ENCODE measurements at places on chromosomes 6 and 20.

DNA sequence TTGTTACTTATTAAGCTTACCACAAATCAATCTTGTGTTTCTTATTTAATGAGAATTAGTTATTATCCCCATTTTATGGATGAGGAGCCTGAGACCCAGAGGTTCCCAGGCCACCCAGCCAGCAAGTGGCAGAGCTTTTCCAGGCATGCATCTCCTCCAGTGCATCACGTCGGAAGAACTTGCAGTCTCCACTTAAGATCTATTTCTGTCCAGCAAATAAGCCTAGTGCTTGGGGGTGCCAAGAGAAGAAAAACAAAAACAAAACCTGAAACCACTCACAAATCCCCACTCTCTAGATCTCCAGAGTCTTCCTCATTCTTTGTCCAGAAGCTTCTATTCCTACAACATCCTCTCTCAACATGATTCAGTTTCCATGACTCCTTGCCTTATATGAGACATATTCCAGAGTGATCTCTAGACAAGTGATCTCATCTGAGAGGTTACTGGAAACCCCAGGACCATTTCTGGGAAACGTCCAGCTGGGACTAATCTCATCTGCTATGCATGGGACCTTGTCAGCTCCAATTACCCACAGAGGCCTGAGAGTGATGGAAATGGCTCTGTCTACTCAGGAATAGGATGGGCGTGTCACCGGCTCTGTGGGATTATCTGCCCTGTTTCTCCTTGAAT, 4.1 kb downstream of the GUCA1B start:
- no peak for DNase-seq

GRCh38 chr20:20360464-20360863, 7.4 kb upstream of the INSM1 start:
- no peak for DNase-seq

- no peak for DNase-seq
These were observed 456.0 kb upstream of the PTCHD4 start for GRCh38 chr6:48567016-48567415.

DNA sequence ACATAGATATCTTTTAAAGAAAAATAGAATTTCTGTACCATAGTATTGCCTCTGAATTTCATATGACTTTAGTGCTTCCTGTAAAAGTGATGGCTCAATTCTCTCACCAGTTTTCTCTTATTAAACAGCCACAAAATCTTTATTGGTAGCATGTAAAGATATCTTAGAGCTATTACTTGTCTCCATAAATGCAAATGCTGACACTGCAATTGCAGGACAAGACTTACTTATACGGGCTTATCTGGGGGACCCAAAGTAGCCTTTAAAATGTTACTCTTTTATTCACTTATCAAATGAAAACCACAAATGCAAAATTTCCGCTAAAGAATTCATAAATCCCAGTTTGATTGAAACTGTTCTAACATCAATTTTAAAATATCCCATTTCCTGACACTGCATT, 287.1 kb upstream of the SPTLC3 start:
- DNase-seq = no peak

DNA sequence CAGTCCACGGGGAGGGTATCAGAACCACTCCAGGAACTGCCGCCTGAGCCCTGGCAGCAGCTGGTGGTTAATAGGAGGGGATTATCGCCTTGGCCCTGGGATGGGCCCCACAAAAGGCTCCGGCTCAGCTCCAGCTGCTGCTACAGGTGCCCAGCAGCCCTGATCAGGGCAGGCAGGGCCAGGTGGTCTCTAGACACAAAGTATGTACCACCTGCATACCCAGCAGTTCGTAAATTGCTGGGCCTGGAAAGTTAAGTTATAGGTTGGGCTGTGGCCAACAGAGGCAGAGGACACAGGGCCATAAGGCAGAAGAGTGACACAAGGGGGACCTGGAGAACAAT, 35.1 kb downstream of the RRBP1 start:
- no peak for DNase-seq

GRCh38 chr20:31990641-31991338, 19.4 kb upstream of the CCM2L start:
- DNase-seq = no peak

GRCh38 chr6:169075915-169076654, 177.6 kb downstream of the THBS2 start:
- DNase-seq = no peak

All from CD4-positive, alpha-beta memory T cell (primary cell).